Small intestine (tissue), 16 donors: ENCODE measurements at places on chromosomes 13 and 19. TPM values are rescaled to one million over a fixed set of nuclear protein-coding genes. Genes with fewer than 3 reads are reported as not detected.

Gene ZNF492
- not detected for polyA plus RNA-seq

Gene OR4F17
- polyA plus RNA-seq: 0.07 TPM

GRCh38 chr13:32008518-32009175 is 22.9 kb upstream of the FRY start:
- no peak overlapping the region for H3K27ac ChIP-seq
- no peak overlapping the region for H3K4me3 ChIP-seq
- DNase-seq: peak; percentile 70

DNA sequence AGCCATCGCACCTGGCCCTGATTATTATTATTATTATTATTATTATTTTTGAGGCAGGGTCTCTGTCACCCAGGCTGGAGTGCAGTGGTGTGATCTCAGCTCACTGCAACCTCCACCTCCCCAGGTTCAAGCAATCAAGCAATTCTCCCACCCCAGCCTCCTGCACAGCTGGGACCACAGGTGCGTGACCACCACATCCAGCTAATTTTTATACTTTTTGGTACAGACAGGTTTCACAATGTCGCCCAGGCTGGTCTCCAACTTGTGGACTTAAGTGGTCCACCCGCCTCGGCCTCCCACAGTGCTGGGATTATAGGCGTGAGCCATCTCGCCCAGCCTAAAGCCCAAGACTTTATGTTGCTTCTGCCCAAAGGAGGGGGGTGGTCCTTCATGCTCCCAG is 6.0 kb upstream of the AP1M2 start:
- H3K27ac ChIP-seq: no peak overlapping the region
- H3K36me3 ChIP-seq: no peaks in the 10 kb centered on the region
- DNase-seq: no peak
- no peaks in the 10 kb centered on the region for H3K27me3 ChIP-seq
- H3K4me1 ChIP-seq: no peaks in the 10 kb centered on the region

DNA sequence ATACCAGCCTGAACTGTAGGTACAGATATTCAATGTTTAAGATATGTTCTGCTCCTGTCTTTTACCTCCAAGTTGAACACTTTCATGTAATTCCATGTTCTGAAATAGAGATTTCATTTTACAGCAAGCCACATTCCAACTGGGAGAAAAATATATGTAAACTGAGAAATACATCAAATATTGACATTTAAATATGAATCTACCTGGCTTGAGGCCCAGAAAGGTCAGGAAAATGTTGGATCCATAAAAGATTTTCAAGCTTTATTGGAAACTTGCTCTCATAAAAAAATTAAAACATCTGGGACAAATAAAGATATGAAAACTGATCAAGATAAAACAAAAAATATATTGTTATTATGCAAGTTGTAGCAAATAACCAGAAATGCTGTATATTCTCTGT is 1078.7 kb upstream of the ATXN8OS start:
- no peaks in the 10 kb centered on the region for H3K36me3 ChIP-seq
- H3K4me3 ChIP-seq: no peak overlapping the region
- no peaks in the 10 kb centered on the region for H3K27me3 ChIP-seq
- no peak for DNase-seq
- no peaks in the 10 kb centered on the region for H3K4me1 ChIP-seq
- H3K27ac ChIP-seq: no peak overlapping the region

Gene CD70
- not detected for polyA plus RNA-seq
